CD4-positive, alpha-beta T cell treated with Interleukin-15 for 1 hour (primary cell): ENCODE measurements at places on chromosomes 7 and 10.
A peak's percentile ranks its signal among the peaks of the same experiment; 100 is the strongest.

GRCh38 chr7:83879063-83879462 is 230.1 kb upstream of the SEMA3E start:
- no peak for DNase-seq

DNA sequence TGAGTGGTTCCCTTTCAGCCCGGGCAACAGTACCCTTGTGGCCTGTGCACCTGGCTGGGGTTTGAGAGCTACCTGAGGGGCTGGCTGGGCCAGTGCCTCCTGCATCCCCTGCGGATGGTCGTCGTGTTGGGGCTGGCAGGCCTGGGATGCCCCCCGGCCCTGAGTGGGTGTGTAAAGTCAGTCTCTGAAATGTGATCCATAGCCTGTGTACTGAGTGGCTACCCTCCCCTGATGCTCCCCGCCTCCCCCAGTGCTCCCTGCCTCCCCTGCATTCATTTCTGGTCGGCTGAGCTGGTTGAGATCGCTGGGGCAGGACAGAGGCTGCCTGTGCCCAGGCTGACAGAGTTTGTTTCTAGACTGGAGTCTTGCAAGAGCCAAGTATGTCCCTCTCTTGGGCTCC is 9.3 kb downstream of the ZNF316 start:
- DNase-seq = no peak

DNA sequence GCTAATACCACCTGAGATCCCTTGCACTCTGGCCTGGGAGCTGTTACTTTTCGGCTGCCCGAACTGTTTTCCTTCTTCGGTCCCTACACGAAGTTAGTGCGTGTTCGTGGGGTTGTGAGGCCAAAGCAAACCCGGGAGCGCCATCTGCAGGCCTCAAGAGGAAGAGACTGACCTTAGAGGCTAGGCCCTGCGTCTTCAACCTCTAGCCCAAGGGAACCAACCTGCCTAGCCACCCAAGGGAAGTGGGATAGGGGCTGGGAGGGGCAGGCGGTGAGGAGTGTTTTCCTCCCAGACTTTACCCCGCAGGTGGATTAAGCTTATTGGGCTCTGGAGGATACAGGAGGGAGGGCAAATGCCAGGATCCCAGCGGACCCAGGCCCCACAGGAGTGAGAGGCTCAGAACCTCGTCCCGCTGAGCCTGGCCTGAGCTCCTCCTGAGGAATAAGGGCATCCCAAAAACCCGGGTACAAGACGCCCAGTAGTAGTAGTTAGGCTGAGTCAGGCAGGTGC is 1.7 kb upstream of the PAX2 start:
- peak; percentile 43 for DNase-seq

- DNase-seq = no peak
Measured at GRCh38 chr10:5511231-5511884, 12.0 kb upstream of the CALML5 start.

DNA sequence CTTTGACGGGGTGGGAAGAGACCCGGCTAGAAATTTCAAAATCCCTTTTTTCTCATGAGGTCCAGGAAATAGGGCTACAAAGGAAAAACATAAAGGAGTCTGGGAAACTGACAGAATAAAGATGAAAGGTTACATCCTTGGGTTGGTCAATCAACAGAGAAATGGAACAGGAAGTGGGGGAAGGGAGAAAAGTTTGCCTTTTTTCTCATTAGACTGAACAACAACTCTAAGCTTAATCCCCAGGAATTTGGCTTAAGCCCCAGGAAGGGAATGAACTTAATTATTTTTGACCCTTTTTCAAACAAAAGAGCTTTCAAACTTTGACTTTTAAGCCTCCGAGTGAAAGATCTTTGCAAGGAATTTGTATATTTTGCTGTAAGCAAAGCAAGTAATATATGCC is 32.7 kb downstream of the LGI1 start:
- no peak for DNase-seq

DNA sequence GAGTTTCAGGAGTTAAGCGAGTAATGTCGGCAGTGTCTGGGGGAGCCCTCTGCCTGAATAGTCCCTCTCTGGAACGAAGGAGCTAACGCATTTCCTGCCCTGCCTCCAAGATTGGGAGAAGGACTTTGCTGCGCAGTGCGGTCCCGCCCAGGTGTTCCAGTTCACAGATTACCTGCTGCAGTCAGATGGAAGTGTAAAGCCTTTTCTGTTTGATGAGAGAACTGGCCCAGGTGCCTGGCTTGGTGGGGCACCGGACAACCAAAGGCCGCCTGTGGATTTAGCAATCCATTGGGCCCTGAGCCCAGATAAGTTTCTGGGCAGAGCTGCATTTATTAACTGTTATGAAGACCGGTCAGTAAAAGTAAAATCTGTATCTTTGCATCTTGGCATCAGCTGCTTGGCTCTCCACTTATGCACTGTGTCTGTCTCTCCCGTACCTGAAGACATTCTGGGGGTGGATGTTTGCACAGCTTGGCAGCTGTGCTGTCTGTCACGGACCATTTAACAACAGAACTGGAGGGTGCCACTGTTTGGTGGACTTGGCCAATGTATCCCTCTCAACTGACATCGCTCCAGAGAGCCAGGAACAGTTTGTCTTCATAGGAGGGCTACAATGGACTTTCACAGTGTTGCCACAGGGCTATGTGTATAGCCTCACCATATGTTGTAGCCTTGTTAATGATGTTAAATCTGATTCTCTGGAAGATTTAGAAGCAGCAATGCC is 654.7 kb upstream of the ZWINT start:
- DNase-seq = no peak

DNA sequence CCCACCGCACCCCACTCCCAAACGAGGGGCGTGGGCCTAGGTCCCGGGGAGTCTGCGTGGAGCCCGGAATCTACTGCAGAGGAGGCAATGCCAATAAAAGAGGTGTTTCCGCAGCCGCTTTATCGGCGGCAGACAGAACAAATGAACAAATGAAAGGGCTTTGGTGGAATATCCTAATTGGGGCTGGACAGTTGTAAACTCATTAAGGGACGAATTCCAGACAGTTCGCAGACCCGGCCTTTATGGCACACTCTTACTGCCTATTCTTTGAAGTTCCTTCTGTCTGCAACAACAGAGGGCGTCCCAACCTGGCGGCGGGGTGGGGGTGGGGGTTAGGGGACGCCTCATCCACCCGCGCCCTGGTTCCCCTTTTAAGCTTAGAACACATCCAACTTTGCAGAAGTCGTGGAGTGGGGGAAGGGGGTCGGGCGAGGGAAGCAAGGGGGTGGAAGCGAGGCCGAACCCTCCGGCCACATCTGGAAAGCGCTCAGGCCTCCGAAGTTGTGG is 4.1 kb downstream of the HOXA9 start:
- DNase-seq = peak; percentile 47

GRCh38 chr10:127462643-127463295 is 86.3 kb upstream of the NPS start:
- no peak for DNase-seq

- DNase-seq = no peak
Measured at GRCh38 chr10:35203745-35204144, 77.1 kb downstream of the CREM start.

- DNase-seq = no peak
Measured at GRCh38 chr10:71505862-71506261, 109.1 kb downstream of the CDH23 start.

DNA sequence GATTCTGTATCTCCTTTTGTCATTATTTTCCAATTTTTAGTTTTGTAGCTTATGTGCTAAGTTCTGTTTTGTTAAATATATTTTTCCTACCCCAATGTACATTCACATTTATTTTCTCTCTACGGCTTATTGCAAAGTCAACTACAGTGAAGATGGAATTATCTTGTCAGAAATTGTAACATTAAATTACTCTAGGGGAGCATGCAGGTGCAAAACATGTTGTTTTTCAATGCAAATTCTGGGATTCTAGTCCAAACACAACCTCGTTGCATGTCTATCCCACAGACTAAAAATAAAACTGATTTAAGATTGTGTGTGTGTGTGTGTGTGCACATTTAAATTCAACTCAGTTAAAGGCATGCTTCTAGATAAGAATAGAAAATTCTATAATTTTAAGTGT is 529.1 kb upstream of the POM121L12 start:
- no peak for DNase-seq

GRCh38 chr7:45007571-45008328 is 7.7 kb downstream of the CCM2 start:
- no peak for DNase-seq

- no peak for DNase-seq
Measured at GRCh38 chr7:7251742-7252141, 69.4 kb downstream of the C1GALT1 start.

GRCh38 chr10:57694956-57695608 is 572.6 kb downstream of the IPMK start:
- no peak for DNase-seq

DNA sequence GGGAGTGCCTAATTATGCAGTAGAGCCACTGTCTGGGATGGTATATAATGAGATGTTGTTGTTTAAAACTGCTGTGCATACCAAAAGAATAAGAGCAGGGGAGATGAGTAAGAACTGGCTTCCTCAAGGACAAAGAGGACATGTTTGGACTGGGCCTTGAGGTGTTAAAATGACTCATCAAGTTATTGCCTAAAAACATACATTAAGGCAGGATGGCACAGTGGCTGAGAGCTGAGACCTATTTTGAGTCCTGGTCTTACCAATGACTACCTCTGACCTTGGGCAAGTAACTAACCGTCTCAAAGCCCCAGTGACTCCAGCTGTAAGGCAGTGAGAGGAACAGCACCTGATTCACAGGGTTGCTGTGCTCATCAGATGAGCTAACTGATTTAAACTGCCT is 71.1 kb downstream of the CFAP58 start:
- no peak for DNase-seq

GRCh38 chr10:73366381-73367298 is 8.0 kb upstream of the CFAP70 start:
- no peak for DNase-seq

- DNase-seq = no peak
Measured at GRCh38 chr7:31007634-31008033, 43.9 kb downstream of the GHRHR start.

- DNase-seq = no peak
Measured at GRCh38 chr10:24153031-24153430, 55.9 kb upstream of the KIAA1217 start.

DNA sequence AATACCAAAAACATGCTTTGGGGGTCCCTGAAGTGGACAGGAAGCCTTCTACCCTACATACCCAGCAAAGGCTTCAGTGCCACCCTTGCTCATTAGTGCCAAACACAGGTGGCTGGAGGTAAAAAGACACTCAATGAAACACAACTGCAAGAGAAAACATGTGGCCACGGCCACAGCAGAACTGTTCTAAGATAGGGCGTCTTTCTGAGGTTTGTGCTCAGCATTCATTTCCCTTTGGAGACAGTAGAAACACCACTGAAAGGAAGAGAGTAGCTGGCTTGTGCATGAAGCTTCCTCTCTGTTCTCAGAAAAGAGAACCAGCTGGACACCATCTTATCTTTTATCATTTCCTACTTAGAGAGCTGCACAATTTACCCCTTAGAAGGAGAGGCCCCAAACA is 143.0 kb downstream of the PLXNA4 start:
- DNase-seq = no peak

GRCh38 chr7:98418271-98418635 is 17.4 kb upstream of the BAIAP2L1 start:
- no peak for DNase-seq

GRCh38 chr10:31135171-31135570 is 103.5 kb upstream of the ZNF438 start:
- DNase-seq = no peak

- DNase-seq = no peak
Measured at GRCh38 chr7:121557034-121557892, 161.2 kb upstream of the FAM3C start.

DNA sequence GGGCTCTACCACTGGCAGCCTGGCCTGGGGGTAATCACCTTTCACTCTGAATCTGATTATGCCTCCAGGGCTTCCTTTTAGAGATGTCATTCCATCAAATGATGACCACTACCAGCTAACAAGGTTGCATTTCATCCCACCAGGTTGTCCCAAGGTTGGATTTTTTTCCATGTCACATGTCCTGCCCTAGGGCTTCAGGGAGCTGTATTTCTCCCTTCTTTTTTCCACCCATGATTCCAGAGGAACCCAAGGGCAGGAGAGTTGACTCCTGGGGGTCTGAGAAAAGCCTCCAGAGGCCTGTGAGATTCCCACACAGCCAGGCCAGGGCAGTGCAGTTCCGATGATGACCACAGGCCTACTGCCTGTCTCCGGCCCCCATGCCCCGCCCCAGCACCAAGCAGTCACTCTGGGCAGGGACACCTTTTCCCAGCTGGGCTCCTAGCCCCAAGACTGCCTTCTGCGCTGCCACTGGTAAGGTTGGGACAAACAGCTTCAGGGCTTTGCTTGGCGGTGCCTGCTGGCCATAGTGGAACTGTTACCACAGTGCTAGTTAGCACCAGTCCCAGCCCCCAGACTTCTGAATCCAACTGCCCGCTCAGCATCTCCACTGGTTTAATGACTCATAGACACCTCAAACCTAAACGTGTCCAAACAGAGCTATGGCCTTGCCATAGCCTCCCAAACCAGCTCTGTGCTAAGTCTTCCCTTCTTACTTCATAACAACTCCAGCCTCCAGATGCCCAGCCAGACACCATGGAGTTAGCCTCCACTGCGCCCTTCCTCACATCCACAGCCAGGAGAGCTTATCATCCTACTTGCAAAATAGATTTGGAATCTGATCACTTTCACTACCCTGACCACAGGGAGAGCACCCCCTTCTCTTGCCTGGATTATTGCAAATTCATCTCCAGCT is 133.7 kb downstream of the ARHGAP22 start:
- peak; percentile 2 for DNase-seq

DNA sequence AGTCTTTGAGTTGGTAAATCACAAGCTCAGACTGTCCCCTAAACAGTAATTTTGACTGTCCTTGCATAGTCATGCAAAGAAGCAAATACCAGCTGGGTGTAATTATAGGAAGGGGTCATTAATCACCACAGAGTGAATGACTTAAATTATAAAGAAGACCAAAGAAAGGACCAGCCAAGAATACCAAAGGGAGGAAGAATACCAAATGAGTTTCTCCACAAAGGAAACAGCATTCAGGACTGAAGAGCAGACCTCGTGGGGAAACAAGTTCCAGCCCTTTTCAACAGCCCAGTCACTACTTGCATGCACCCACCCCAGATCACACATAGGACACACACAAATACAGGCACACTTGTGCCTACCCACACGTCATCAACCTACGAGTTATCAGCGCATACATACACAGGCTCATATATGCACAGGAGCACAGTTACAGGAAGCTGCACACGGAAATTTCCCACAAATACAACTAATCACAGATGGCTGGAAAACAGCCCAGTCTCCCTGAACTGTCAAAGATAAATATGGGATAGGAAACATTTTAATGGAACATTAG is 77.6 kb downstream of the DENND2A start:
- no peak for DNase-seq

DNA sequence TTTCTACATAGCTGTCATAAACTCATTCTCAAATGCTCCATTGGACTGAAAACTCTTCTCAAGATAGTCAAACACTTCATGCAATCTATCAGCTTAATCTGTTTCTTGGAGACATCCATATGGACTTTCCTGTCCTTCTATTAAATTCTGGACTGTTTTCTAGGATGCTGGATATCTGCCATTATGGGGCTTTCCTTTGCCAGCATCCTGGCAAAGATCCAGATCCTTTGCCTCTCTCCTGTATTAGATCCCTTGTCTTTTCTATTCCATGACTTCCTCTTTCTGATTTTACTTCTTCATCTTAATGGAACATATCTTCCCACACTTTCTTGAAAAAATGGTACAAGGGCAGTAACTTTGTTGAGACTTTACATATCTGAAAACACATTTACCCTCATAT is 35.9 kb upstream of the SKAP2 start:
- DNase-seq = no peak

- no peak for DNase-seq
Measured at GRCh38 chr7:81470724-81471379, 299.0 kb downstream of the HGF start.

- DNase-seq = no peak
Measured at GRCh38 chr10:107546986-107547385, 382.5 kb upstream of the SORCS1 start.

GRCh38 chr10:128689667-128690066 is 563.4 kb upstream of the MKI67 start:
- DNase-seq = no peak
